H7 (cell line): ENCODE measurements at places on chromosomes 4 and X. TPM values are rescaled to one million over a fixed set of nuclear protein-coding genes. Genes with fewer than 3 reads are reported as not detected.

DNA sequence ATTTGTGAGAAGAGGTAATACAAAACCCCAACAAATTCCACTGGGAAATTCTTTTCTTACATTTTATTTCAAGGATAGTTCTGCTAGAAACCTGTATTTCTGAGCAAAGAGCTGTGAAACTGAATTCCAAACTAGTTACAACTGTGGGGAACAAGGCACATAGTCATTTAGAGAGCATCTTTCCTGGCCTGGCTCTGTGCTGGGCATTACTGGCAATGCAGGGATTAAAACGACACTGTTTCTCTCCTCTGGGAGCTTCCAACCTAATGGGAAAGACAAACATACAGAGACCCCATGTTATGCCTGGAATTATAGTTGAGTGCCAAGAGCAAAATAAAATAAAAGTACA lies 36.5 kb downstream of the SUPT20HL1 start:
- no peak for DNase-seq

DNA sequence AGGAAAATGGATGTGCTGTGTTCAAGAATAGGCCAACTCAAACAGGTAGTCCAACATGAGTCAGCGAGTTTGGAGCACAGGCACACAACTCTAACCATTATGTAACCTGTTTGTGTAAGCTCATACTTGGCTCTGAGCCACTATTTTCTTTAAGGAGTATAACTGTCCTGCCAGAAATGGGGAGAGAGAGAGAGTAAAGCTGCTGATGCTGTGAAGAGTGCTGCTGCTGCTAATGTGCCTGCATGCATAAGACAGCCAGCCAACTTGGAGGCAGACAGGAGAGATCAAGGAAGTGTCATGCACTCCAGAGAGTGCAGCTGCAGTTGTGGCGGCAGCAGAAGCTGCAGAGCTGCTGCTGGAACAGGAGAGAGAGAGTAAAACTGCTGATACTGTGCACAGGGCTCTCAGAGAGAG lies 11.7 kb upstream of the STATH start:
- no peak for DNase-seq

DNA sequence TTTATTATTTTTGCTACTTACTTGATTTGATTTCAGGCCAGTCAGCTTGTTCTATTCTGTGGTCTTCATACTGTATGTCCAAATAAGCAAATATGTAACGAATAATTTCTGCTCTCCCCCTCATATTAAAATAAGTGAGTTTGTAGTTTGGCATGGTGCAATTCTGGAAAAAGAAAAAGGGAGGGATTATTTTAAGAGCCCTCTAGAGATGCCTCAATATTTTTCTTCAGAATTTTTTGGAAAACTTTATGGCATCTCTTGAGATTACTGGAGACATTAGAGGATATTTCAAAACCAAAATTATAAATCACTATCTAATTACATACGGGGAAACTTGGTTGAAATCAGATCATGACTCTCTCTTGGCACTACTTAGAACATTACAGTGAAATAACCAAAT lies 8.2 kb downstream of the HPGDS start:
- DNase-seq = no peak

GRCh38 chrX:39309721-39310152 lies 508.5 kb downstream of the MID1IP1 start:
- no peak for DNase-seq

GRCh38 chr4:32136081-32136787 lies 1416.1 kb downstream of the PCDH7 start:
- DNase-seq = no peak

DNA sequence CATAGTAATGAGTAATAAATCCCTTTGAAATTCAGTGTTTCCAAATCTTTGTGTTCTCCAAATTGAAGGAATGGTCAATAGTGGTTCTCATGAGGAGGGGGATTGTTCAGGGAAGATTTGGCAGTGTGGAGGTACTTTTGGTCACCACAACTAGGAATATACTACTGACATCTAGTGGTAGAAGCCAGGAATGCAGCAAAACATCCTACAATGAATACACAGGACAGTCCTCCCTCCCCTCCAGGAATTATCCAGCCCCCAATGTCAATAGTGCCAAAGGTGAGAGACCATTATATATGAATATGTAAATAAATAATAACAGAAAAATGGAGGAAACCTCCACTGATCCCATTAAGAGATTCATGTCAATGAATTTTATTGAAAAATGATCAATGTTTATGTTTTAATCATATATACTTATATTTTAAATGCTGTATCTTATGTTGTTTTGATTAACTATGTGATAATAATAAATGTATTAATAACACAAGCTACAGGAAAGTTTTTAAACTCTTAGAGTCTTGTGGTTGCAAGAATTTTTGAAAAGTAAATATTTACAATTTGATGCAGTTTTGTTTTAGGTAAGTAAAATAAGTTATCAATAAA lies 14.4 kb upstream of the FAM9A start:
- peak; percentile 68 for DNase-seq

DNA sequence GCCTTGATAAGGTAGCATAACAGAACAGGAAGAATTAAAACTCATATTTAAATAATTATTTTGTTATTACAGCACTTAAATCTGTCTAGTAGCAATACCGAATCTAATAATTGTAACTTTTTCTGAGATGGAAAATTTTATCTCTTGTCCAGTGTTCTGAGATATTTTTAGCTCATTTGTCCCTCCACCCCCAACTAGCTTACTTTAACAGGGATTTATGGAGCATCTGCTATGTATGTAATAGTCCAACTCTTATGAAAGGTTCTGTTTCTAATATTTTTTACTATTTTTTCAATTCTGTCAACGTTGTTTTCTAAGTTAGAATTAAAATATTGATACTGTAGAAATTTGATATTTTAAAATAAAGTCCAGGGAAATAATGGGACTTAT lies 38.2 kb upstream of the NUDT6 start:
- DNase-seq = no peak

DNA sequence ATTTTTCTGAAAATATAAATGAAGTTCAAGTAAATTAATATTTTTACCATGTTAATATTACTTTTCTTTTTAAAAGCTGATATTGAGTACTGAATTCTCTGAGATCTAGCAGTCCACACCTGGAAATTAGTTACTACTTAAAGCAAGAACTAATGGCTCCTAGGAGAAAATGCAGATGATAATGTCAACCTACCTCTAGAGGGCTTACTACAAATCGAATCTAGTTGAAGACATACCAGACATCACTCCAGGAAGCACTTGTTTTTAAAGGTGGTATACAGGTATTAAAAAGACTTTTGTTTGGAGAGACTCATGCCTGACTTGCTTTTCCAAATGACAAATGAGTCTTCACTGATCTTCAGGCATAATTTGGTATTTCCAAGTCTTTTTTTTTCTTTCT lies 516.4 kb upstream of the BOD1L1 start:
- peak; percentile 1 for DNase-seq

DNA sequence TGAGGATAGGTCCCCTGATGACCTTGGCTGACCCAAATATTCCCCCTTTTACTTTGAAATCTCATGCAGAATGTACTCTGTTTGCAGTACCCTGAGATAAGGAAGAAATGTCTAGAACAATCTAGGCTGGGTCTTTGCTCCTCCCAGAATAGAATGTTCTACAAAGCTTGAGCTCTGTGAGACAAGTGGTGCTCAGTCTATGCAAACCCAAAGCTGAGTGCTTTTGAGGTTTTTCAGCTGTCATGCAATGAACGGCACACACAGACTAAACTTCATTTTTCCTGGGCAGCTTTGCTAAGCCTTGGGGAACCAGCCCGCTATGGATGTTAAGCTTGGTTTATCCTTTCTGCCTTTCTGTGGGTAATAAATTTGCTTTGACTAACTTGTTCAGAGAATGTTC lies 513.6 kb downstream of the FAT4 start:
- no peak for DNase-seq

DNA sequence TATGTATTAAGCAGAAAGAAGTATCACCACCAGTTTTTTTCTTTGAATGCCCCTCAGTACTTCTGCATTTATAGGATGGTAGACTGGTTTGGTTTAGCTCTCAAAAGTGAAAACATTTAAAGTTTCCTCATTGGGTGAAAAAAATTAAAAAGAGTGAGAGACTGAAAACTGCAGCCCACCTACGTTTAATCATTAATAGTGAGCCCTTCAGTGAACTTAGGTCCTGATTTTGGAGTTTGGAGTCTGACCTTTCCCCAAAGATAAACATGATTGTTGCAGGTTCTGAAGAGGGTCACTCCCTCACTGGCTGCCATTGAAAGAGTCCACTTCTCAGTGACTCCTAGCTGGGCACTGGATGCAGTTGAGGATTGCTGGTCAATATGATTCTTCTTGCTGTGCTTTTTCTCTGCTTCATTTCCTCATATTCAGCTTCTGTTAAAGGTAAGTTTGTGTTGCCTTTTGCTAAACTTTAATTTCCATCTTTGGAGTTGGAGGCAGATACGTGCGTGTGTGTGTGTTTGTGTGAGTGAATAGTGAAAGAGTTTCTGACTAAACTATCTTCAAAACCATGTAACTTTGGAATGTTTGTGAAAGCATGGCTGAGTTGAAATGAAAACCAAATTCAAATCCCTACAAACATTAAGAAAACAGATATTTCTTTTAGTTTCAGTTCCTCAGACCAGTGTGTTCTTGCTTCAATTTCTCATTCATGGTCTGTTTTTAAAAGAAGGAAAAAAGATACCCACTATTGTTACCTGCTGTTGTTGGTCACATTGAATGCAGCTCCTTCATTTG lies at the start of gene MTTP:
TSS of gene MTTP (plus strand) at position 295 of the 795 bp plus-strand sequence. CDS start at position 381, 86 bp downstream.
- DNase-seq = peak; percentile 8

GRCh38 chr4:33126002-33126401 lies 2405.8 kb downstream of the PCDH7 start:
- no peak for DNase-seq

DNA sequence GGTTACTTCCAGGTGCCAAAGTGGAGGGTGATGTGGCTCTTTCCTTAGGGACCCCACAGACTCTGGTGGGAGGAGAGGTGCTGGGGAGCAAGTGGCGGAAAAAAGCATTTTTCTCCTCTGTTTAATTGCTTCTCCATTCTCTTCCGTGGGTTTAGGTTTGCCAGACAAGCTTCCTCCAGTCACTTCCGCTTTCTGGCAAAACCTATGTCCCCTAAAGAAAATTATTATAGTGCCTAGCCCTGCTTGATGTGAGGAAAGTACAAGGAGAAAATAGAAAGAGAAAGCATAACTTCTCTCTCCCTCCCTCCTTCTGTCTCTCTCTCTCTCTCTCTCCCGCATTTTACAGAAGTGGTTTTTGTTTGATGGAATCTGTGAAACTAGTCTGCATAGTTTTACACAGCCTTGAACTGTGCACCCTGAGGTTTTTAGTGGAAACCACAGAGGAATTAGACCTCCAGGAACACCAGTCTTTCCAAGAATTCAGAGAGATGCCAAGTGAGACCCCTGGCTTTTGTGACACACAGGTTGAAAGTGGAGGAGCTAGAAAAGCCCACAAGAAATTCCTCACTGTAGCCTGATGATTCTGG lies 231.1 kb upstream of the ANXA3 start:
- no peak for DNase-seq

- DNase-seq = no peak
Observed at GRCh38 chr4:89173336-89174090, 62.2 kb downstream of the TIGD2 start.

DNA sequence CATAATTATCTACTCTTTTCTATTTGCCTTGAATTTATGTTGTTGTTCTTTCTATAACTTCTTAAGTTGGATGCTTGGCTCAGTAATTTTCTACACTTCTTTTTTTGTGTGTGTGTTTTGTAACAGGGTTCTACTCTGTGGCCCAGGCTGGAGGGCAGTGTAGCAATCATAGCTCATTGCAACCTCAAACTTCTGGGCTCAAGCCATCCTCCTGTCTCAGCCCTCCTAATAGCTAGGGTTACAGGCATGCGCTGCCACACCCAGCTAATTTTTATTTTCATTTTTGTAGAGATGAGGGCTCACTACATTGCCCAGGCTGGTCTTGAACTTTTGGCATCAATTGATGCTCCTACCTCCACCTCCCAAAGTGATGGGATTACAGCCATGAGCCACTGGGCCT lies 20.7 kb upstream of the UCHL1 start:
- no peak for DNase-seq

DNA sequence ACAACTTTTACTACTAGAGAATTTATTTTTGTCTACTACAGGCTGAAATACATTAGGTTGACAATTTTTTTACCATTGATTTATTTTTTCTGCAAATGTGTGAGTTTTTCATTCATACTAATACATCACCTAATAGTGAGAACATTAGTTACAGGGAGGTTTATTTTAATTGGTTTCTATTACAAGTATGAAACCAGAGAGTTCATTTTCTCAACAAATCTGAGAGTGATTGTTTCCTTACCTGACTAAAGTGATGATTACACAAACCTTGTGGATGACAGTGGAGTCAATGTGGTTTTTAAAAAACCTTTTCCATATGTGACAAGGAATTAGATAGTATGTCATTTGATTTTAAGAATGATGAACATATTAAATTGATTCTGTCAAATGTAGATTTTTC lies 227.4 kb downstream of the PALLD start:
- no peak for DNase-seq

- DNase-seq = no peak
Observed at GRCh38 chr4:128288689-128289106, 1.1 kb upstream of the PGRMC2 start.

DNA sequence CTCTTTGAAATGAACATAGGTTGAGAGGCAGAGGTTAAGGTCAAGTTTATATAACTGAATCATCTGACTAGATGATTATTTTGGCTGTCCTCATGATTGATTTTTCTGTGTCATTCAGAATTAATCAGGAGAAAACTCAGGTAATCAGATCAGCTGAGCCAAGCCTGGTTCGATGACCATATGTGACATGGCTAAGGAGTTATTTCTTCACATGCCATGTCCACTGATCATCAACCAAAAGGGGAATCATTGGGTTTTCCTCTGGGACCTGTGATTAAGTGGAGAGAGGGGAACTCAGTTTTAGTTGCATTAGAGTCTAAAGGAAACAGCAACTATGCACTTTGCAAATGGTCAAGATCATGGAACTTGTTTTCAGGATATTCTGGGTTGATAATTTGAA lies 20.3 kb upstream of the PACRGL start:
- DNase-seq = no peak

DNA sequence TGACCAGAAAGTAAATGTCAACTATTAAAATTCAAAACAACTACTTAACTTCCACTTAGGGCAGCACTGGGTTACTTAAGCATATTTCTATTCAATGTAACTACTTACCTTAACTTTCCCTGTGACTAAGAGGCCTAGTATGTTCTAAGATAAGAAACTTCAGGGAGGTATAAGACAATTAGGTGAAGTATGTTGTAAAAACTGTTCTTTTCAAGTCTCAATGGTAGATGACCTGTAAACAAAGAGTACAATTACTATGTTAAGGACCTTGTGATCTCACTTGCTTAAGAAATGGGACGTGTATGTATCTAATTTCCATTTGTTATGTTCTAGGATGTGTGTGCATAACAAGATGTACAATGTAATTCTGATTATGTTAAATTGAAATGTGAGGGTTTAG lies 960.5 kb downstream of the CCSER1 start:
- no peak for DNase-seq

GRCh38 chrX:12890467-12890866 lies 16.0 kb upstream of the TLR8 start:
- no peak for DNase-seq

Gene CDS1
- total RNA-seq = 4.5 and 7.1 TPM in 2 replicates

Gene MAD2L1
- 142 and 159 TPM in 2 replicates for total RNA-seq

Gene BMPR1B
- total RNA-seq = 0.33 and 0.42 TPM in 2 replicates

Gene FGD1
- total RNA-seq = 22.4 and 22.9 TPM in 2 replicates

Gene NEUROG2
- total RNA-seq = not detected in 2 replicates

Gene FAM184B
- total RNA-seq = not detected in 2 replicates

Gene ADH1C
- total RNA-seq = not detected in 2 replicates

Gene FRMPD3
- total RNA-seq = 0.55 and 1.4 TPM in 2 replicates

Gene CYBB
- 0.14 TPM in 1 of 2 replicates, not detected in the other for total RNA-seq

Gene CHIC1
- 9.6 and 9.9 TPM in 2 replicates for total RNA-seq

Gene NDST3
- total RNA-seq = 0.07 and 0.11 TPM in 2 replicates

Gene CLDN2
- not detected in 2 replicates for total RNA-seq

Gene PABPC5
- total RNA-seq = 4.3 and 6.2 TPM in 2 replicates

Gene HOPX
- total RNA-seq = not detected in 2 replicates

Gene DRP2
- total RNA-seq = 0.17 and 0.26 TPM in 2 replicates

Gene ARHGEF6
- total RNA-seq = 12.4 and 17.3 TPM in 2 replicates

Gene CXCL3
- total RNA-seq = 0.14 and 0.37 TPM in 2 replicates
